ENCODE measurements at places on chromosomes 11 and 22.

DNA sequence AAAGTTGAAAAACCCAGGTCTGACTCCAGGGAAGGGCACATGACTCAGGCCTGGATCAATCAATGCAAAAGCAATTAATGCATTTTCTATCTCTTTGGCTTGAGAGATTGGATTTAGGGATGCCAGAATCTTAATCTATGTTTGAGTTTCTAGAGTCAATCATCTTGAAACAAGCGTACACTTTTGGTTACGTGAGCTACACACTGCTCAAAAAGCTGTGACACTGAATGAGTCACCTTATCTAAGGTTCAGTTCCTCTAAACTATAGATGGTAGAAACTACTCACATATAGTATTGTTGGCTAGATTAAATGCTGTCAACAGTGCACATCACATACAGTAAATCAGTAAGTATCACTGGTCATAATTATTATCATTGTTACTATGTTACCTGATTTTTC, 24.2 kb downstream of the MRE11 start:
- no peak for DNase-seq

DNA sequence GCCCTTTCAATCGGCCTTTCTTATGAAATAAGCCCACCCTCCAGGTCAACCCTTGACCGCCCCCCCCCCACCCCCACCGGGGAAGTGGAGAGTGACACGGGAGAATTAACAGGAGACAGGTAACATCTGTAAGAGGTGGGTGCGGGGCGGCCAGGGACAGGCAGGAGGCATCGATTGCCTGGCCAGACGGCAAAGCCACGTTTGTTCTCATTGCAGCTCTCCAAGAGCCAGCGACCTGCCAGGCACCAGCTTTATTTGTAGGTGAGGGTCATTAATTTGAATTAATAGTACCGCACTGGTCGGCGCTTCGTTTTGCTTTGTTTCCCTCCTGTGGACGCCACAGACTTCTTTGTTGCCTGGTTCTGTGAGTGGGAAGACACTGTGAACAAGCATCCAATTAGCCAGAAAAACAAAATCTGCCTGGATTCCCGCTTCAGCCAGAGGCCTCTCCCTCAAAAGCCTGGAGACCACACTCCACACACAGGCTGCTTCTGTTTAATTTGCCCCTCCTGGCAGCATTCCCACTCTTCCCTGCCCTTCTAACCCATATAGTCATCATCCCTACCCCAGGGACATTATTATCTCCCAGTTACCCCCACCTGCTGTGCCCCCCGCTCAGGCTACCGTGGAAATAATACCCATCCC, 104.5 kb upstream of the OPCML start:
- DNase-seq, result no peak

- DNase-seq, result no peak
Observed at GRCh38 chr22:44180706-44181032, at the start of gene PARVG. PARVG (plus strand) TSS chr22:44180925; CDS start chr22:44183330, 2,405 bp downstream.

DNA sequence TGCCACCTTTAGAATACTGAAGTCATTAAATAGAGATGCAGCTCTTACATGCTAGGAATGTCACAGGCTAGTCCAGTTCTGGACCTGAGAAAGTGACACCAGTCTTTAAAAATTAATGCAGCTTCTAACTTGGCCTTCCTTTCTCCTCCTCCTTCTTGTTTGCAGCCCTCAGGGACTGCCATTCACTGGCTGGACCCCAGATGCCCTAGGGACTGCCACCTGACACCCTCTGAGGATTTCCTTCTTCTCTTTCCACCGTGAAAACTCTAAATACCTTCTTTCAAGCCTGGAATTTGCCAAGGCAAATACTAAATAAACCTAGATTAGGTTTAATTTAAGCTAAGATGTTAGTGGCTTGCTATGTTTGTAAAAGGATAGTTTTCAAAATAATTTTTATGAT, 78.4 kb downstream of the MUC15 start:
- no peak for DNase-seq
